ENCODE measurements at places on chromosomes 6 and 20. TPM values are rescaled to one million over a fixed set of nuclear protein-coding genes. Genes with fewer than 3 reads are reported as not detected.

DNA sequence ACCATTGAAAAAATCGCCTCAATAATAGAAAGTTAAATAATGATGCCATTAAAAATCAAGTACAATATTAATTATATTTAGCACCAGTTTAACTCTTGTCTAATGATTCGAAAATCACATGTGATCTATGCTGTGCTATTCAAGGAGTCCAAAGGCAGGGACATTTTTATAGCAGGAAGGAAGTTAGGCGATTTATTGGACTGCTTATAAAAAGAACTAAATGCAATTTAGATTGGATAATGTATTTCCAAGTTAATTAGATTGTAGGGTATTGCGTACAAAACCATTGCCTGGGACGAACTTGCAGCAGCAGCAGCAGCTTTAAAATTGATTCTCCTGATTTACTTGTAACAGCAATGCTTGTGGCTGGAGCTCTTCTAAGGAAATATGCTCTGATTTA, 87.4 kb upstream of the TMEM181 start:
- no peak for DNase-seq

- DNase-seq = no peak
Observed at GRCh38 chr6:141151710-141152417, 980.9 kb upstream of the GJE1 start.

DNA sequence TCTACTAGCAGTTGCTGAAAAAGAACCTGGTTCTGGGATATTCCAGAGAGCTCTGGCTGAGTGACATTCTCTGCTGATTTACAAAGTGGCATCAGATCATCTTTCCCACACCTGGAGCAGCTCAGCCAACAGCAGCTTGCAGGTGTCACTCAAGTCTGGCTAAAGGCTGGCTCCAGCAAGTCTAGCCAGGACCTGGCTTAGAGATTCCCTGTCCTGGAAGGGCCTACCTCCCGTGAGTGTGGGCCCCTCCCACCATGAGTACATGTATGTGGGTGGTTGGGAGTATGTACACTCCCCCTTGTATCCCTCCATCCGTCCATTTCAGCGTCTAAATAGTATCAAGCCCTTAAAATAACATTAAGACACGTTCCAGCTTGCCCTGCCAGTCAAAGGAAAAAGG, 539.3 kb upstream of the ID4 start:
- no peak for DNase-seq

Gene THBD
- total RNA-seq = not detected

GRCh38 chr6:168166627-168167026, 87.6 kb upstream of the FRMD1 start:
- DNase-seq = peak; percentile 7

Gene CALHM6
- 0.71 TPM for total RNA-seq

Gene SNX3
- 76.5 TPM for total RNA-seq

DNA sequence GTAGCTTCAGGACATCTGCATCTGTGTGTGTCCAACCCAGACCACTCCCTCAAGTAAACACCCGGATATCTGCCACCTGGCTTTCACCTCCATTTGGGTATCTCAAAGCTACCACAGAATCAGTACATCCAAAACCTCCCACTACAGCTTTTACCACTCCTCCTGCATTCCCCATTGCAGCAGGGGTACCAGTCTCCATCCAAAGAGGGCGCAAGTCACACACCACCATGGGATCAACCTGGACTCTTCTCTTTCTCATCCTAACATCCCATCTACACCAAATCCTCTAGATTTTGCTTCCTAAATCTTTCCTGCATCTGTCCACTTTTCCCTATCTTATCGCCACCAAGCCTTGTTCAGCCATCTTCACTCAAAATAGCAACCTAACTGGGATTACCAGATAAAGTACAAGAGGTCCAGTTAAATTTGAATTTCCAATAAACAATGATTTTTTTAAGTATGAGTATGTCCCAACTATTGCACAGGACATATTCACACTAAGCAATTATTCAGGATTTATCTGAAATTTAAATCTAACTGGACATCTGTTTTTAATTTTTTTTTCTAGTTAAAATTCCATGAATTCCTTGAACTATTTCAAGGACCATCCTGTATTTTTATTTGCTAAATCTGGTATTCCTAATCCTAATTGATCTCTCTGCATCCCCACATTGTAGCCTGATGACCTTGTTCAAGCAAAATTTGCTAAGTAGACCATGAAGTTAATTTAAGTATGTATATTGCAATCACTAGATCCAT, 164.3 kb upstream of the MLN start:
- DNase-seq = no peak

Gene OR2H2
- total RNA-seq = not detected

DNA sequence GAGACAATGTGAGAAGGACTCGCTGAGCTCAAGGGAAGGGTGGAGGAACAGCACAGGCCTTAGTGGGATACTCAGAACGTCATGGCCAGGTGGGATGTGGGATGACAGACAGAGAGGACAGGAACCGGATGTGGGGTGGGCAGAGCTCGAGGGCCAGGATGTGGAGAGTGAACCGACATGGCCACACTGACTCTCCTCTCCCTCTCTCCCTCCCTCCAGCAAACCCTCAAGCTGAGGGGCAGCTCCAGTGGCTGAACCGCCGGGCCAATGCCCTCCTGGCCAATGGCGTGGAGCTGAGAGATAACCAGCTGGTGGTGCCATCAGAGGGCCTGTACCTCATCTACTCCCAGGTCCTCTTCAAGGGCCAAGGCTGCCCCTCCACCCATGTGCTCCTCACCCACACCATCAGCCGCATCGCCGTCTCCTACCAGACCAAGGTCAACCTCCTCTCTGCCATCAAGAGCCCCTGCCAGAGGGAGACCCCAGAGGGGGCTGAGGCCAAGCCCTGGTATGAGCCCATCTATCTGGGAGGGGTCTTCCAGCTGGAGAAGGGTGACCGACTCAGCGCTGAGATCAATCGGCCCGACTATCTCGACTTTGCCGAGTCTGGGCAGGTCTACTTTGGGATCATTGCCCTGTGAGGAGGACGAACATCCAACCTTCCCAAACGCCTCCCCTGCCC, 1.7 kb downstream of the TNF start:
- peak; percentile 81 for DNase-seq

- DNase-seq = no peak
Observed at GRCh38 chr6:14130435-14131075, 13.0 kb downstream of the CD83 start.

GRCh38 chr6:30885999-30886896, 1.9 kb downstream of the DDR1 start:
- peak; percentile 30 for DNase-seq

GRCh38 chr6:125138083-125138482, 15.5 kb upstream of the TPD52L1 start:
- no peak for DNase-seq

GRCh38 chr6:168243812-168244376, 75.7 kb downstream of the DACT2 start:
- DNase-seq = no peak

Gene PGC
- not detected for total RNA-seq

DNA sequence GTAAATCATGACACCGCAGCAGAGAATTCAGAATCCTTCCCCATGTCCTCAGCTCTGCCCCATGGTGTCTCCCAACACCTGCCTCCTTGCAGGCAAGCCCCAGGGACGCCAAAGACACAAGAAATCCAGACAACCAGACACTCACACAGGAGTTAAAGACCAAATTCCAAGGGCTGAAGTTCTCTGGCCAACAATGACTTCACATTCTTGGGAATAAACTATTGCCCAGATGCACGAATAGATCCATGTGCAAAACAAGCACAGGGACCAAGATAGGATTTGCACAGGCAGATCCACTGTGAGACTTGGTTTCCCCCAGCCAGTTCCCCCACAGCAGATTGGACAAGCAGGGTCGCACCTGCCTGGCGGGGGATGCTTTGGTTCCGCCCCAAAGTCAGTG, 246.7 kb downstream of the SOD2 start:
- DNase-seq = no peak

DNA sequence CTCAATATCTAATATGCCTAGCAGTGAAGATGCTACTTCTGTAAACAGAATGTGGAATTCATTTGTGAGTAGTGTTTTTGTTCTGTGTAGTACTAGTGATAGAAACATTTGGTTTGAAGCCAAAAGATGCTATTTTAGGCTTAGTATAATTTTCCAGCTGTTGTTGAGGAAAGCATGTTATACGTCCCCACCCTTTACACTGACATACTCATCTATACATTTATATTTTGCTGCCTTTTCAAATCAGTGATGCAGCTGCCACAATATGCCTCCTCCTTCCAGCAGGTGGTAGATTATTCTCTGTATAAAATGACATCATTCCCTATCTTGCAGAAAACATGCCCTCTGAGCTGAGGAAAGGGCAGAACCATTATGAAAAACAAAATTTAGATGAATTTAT, 1217.6 kb upstream of the GJE1 start:
- DNase-seq = no peak

Gene ETV7
- 2.0 TPM for total RNA-seq

DNA sequence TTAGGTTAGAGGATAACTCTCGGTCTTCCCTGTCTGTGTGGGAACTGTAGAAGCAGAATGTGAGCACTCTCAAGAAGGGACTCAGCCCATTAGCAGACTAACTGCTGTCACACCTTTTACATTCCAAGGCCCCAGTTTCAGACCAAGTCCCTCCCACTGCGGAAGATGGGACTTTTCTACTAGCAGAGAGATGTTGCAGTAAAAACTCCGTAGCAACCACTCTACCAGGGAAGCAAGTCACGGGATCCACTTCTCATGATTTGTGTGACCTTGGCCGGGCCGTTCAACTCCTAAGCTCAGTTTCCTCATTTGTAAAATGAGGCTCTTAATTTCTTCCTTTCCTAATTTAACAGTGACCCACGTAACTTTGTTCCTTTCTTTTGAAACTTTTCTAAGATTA, 77.1 kb upstream of the SLC4A11 start:
- DNase-seq = no peak

DNA sequence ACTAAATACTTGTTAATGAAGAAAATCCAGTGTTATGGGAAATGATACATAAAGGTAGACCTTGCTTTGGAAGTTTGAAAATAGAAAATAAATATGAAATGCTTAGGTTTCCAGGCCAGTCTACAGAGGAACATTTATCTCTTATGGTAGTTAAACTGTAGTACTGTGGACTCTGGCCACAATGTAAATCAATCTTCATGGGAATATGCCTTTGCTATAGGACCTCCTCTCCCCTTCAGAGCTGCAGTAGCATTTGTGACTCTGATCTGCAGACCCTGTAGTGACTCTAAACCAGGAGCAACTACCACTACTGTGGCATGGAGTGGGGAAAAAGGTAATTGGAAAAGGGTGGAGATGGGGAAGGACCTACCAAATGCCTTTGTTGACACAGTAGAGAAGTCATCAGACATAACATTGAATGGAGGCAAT, 4.5 kb downstream of the HSPA1A start:
- DNase-seq = no peak

GRCh38 chr6:56922645-56923044, 32.3 kb upstream of the BEND6 start:
- DNase-seq = no peak

Gene PPP1R14C
- total RNA-seq = not detected

GRCh38 chr20:19662637-19662995, 95.4 kb upstream of the RIN2 start:
- no peak for DNase-seq

Gene TNF
- 52.0 TPM for total RNA-seq

DNA sequence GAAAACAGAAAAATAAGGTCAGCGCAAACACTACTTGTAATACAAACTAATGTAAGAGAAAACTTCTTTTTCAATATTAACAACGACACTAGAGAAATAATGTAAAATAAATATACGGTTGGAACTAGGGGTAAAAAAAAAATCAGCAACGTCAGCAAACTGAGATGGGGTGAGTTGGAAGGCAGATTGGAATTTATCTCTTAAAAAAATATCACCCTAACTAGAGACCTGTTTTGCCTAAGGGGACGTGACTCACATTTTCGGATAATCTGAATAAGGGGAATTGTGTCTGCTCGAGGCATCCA, 705 bp upstream of the UTRN start:
- DNase-seq = no peak

DNA sequence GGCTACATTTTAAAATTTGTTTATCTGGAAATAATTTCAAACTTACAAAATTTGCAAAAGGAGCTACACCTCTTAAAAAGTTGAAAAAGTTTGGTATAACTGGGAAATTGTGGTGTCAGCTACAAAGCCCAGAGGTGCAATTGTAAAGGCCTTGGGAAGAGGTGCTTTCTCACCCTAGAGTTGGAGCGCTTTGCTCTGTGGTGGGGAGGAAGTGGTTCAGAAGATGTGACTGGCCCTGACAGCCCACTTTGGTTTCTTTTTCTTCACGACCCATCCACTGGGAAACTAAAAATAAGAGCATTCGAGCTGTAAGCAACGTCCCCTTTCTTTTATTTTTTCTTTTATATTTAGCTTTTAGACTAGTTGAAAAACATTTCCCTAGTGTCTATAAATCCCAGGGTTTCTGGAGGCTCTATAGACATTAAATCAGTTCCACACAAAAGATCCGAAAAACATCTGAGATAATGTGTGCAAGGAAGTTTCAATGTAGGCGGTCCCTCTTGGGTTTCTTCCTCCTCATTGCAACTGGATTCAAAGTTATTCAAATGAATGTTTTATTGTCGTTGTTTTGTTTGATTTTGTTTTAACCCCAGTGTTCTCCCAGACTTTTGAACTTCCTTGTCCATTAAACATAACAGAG, 397.8 kb downstream of the KIF16B start:
- DNase-seq = no peak

GRCh38 chr6:41654151-41654697, 16.0 kb downstream of the MDFI start:
- DNase-seq = no peak

DNA sequence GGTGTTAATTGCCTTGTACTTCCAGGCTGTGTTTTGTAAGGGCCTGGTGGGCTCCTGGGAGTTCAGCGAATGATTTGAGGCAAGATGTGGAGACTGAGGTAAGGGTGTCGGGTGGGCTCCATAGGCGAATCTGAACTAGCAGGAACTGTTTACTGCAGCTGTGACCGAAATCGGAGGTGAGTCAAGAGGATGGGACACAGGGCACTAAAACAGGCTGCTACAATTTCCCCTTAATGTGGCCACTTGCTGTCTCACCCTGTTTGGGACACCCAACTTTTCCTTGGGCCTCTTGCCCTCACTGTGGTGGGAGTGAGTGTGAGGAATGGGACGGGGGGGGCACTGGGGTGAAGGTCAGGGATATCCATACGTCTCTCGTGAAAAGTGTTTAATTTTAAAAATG, 53.9 kb upstream of the MCUR1 start:
- DNase-seq = no peak

DNA sequence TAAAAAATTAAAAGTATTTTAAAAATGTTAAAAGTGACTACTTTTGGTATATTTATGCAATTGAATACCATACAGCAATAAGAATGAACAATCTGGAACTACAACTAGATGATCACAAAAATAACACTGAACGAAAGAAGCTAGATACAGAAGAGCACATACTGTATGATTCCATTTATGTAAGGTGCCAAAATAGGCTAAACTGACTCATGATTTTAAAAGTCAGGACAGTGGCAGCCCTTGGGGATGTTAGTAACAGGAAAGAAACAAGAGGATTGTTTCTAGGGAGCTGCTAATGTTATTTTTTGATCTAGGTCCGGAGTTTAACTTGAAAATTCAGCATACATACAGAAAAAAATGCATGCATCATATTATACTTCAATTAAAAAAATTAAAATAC, 42.3 kb downstream of the KIF13A start:
- no peak for DNase-seq

GRCh38 chr6:36141091-36141490, 10.8 kb downstream of the MAPK13 start:
- DNase-seq = no peak

Gene HSD17B8
- total RNA-seq = 17.5 TPM
